NCI-H510A (cell line): ENCODE measurements at places on chromosomes 2 and 18.

- no peak for DNase-seq
Measured at GRCh38 chr2:152354909-152355308, 19.9 kb downstream of the FMNL2 start.

GRCh38 chr2:6755456-6755855 is 110.3 kb downstream of the CMPK2 start:
- DNase-seq, result no peak

- no peak for DNase-seq
Measured at GRCh38 chr2:47218899-47219525, 63.9 kb upstream of the STPG4 start.

DNA sequence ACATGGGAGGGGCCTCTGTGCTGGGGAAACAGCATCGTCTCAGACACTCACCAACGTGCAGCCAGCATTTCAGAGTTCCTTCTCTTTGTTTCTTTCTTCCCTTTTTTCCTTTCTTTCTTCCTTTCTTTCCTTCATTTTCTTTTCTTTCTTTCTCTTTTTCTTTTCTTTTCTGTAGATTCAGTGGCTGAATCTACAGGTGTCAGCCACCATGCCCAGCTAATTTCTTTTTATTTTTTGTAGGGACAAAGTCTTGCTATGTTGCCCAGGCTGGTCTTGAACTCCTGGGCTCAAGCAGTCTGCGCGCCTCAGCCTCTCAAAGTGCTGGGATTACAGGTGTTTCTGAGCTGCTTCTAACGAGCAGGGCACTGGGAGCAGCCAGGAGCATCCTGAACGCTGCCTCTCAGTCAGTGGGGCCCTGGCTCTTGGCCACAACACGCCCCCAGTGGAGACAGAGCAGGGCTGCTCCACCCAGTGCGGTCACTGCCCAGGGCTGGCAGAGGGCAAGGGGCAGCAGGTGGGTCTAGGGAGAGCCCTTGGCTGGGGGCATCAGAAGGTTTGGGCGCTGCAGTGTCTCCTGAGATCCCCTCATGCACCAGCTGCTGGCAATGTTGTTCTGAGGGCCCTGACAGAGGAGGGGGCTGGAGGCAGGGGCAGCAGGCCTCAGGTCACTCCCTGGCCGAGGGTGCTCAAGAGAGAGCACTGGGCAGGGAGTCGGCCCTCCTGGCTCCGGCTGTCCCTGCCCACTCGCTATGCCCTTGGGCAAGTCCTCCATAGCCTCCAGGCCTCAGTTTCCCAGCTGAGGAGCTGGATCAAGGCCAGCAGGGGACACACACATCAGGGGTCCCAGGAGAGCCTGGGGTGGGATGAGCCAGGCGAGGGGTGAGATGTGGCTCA is 4.7 kb upstream of the KLHL30 start:
- DNase-seq, result no peak

DNA sequence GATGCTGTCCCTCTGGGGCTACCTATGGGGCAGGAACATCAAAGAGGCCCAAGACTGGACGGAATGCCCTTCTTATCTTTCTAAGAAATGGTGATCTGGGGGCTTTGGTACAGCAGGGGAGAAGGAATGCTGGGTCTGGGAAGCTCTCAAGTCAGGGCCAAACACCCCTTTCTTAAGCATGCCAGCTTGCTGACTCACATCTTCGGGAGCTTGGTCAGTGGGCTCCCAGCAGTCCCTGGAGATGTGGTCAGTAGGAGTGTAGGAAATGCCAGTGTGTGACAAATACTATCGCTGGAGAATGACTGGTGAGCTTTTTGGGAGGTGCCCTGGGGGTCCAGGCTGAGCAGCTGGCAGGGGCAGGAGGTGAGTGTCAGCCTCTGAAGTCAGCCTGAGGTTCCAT is 105.0 kb upstream of the CDC42EP3 start:
- no peak for DNase-seq

- DNase-seq, result no peak
Measured at GRCh38 chr2:54665436-54665856, 58.0 kb upstream of the EML6 start.
